ENCODE measurements at places on chromosomes 3 and 15. TPM values are rescaled to one million over a fixed set of nuclear protein-coding genes. Genes with fewer than 3 reads are reported as not detected.

- no peak for DNase-seq
Measured at GRCh38 chr15:42129364-42129763, 27.1 kb downstream of the PLA2G4F start.

The ISG20 gene
- total RNA-seq: 1.8 TPM

GRCh38 chr3:169836078-169836941 lies 23.6 kb upstream of the LRRC34 start:
- DNase-seq: no peak

The AADACL2 gene
- not detected for total RNA-seq

- no peak for DNase-seq
Measured at GRCh38 chr3:171122240-171122639, 95.7 kb upstream of the SLC2A2 start.

DNA sequence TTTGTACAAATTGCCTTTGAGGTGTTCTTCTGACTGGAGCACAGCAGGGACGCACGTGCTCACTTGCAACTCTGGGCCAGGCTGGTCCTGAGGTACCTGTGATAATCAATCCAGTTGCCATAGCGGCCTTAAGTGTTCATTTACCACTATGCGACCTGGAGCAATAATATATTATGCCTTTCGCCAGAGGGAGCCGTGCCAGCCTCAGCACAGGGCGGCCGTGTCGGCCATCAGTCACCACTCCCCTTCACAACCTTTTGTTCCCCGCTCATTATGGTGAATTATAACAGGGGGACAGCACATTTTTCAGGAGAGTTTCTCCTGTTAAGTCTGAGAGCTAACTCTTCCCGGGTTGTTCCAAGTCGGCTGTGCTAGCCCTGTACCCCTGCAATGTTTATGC lies 289.7 kb downstream of the RORA start:
- DNase-seq: no peak

- DNase-seq: no peak
Measured at GRCh38 chr3:187831125-187832051, 86.1 kb upstream of the BCL6 start.

GRCh38 chr3:133662278-133662651 lies 524 bp upstream of the TOPBP1 start:
- no peak for DNase-seq

DNA sequence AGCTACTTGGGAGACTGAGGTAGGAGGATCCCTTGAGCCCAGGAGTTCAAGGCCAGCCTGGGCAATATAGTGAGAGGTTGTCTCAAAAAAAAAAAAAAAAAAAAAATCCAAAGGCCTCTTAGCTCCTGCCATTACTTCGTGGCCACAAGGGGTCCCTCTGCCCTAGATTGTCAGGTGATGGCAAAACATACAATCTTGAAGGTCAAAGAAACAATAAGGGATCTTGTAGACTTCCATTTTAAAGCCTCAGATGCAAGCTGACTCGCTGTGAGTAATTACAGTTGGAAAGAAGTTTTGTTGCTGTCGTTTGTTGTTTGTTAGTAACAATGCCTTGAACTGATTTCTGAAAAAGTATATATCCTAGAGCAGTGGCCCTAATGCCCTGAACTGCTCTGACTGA lies 55.9 kb upstream of the PLCL2 start:
- DNase-seq: no peak

The TMEM40 gene
- 4.2 TPM for total RNA-seq

- DNase-seq: peak; percentile 88
Measured at GRCh38 chr3:138347960-138348753, at the start of gene MRAS. MRAS (plus strand) TSS chr3:138348579; CDS start chr3:138372884, 24,305 bp downstream.

- no peak for DNase-seq
Measured at GRCh38 chr3:39286771-39287170, 6.9 kb upstream of the CX3CR1 start.

The XCR1 gene
- not detected for total RNA-seq

GRCh38 chr3:140061211-140061610 lies 126.2 kb downstream of the CLSTN2 start:
- DNase-seq: no peak

- no peak for DNase-seq
Measured at GRCh38 chr15:95541301-95541700, 789.2 kb upstream of the NR2F2 start.

The GRK7 gene
- not detected for total RNA-seq

DNA sequence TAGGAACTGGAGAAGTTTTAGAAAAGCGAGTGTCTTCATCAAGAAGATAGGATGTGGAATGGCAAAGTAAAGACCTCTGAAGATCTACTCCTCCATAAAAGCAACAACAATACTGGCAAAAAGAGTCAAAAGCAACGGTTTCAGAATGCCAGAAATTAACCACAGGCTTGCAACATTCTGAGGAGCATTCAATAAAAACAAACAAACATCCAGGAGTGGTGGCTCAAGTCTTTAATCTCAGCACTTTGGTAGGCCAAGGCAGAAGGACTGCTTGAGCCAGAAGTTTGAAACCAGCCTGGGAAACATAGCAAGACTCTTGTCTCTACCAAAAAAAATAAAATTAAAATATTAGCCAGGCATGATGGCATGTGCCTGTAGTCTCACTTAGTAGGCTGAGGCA lies 143.2 kb upstream of the HACD2 start:
- no peak for DNase-seq

- peak; percentile 95 for DNase-seq
Measured at GRCh38 chr15:40069178-40070165, 30.5 kb upstream of the SRP14 start.

DNA sequence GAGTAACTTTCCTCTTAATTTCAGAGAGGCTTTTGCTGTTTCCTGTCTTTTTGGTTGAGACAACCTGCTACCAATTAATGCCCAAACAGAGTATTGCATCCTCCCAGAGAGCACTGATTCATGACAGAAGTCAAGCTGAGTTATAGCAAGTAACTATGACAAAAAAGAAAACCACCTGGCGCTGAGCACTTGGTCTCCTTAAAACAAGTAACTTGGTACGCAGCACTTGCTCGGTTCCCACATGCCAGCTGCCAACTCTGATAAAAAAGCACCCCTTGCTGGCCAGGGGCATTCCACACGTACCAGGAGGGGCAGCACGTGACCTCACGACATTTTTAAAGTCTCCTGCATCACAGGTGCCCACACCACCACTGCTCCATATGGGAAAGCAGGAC lies 13.5 kb upstream of the MYO5C start:
- DNase-seq: no peak

GRCh38 chr3:105368566-105369499 lies 2.1 kb downstream of the ALCAM start:
- peak; percentile 57 for DNase-seq

- no peak for DNase-seq
Measured at GRCh38 chr3:126476166-126477060, 722 bp upstream of the ZXDC start.

DNA sequence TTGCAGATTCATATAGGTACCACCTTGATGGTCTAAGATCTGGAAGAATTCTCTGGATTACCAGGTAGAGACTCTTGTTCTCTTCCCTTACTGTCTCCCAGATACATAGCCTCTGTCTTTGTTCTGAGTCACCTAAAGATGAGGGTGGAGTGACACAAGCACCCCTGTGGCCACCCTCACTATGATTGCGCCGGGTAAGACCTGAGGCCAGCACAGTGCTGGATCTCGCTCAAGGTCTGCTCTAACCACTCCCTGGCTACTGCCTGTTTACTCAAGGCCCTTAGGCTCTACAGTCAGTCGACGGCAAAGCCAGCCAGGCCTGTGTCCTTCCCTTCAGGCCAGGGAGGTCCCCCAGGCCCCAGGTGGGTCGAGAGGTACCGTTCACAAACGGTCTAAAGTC lies 88.3 kb downstream of the ARHGEF26 start:
- DNase-seq: no peak

The TMCC1 gene
- 29.1 TPM for total RNA-seq

DNA sequence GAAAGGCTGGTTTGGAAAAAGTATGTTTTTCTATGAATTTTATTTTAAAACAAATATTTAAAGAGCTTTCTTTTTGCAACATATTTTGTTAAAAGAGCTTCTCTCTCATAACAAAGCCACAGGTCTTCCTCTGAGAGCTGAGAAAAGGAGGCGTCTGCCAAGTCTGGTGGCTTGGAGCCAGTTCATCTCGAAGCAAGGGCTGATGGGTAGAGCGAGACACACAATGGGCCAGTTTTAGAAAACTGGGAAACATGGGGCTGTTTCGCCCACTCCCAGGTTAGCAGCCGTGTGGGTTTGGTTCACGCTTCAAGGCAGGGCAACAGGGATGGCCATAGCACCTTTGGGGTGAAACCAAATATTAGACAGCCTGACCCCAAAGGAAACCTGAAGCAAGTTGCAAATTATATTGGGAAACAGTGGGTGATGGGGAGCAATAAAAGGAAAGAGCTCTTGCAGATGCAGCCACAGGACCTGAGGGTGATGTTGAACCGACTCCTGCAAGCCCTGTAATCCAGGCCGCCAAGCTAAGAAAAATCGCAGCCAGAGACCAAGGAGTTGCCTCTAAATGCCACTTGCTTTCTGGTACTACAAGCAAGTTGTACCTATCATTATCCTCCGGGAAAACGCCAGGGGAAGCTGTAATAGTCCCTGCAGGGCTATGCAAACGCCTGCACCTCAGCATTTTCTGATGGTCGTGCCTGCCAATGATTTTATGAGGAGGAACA lies 88.4 kb upstream of the GALNT15 start:
- DNase-seq: peak; percentile 85

DNA sequence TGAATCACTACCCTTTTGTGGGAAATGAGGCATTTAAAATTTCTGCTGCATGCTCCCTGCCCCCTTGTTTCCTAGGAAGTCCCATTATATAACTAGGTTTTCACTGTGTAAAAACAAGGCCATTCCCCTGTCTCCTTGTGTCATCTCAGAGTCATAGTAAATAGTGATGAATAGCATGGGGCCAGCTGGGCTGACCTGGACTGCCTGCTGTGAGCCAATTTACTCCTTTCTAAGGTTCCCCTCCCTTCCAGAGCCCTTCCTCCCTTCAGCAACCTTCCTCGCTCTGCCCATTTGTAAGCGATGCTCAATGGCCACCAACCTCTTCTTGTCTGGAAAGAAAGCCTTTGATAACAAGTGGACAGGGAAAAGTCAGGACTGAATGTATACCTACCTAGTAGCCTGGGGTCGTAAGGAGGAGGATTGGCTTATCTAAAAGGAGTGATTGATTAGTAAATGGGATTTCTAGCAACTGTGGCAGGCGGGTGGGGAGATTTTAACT lies 11.7 kb downstream of the ITGA11 start:
- no peak for DNase-seq

GRCh38 chr15:93110502-93111040 lies 21.6 kb upstream of the RGMA start:
- DNase-seq: no peak

The PLA2G4E gene
- total RNA-seq: 0.05 TPM

DNA sequence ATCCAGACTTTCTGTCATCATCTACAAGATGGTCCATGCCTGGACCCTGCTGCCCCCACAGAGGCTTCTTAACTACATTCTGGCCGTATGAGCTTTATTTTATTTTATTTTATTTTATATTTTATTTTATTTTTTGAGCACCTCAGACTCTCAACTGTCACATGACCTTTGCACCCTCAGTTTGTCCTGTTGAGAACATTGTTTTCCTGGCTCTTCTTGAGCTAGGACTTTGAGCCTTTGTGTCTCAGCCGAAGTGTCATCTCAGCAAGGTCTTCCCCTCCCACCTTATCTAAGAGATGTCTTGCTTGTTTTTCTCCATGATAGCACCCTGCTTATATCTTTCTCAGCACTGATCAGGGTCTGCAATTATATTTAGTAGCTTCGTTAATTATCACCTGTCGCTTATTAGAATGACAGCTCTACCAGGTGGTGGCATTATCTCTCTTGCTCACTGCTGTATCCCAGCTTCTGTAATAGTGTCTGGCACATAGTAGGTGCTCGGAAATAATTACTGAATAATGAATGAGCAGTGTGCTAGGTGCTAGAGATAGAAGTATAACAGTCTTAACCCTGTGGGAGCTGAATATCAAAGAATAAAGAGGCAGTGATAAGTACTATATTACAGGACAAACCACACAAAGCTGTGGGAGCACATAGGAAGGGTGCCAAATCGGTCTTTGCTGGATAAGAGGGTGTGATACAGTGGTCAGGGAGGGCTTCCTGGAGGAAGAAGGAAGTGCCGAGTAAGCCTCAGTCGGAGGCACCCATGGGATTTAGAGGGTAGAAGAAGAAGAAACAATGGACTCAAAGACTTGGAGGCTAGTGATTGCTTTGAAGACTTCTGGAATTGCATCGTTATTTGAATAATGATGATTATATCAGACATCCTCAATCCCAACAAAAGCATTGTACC lies 136.2 kb downstream of the ITPR1 start:
- no peak for DNase-seq

The GHSR gene
- not detected for total RNA-seq

DNA sequence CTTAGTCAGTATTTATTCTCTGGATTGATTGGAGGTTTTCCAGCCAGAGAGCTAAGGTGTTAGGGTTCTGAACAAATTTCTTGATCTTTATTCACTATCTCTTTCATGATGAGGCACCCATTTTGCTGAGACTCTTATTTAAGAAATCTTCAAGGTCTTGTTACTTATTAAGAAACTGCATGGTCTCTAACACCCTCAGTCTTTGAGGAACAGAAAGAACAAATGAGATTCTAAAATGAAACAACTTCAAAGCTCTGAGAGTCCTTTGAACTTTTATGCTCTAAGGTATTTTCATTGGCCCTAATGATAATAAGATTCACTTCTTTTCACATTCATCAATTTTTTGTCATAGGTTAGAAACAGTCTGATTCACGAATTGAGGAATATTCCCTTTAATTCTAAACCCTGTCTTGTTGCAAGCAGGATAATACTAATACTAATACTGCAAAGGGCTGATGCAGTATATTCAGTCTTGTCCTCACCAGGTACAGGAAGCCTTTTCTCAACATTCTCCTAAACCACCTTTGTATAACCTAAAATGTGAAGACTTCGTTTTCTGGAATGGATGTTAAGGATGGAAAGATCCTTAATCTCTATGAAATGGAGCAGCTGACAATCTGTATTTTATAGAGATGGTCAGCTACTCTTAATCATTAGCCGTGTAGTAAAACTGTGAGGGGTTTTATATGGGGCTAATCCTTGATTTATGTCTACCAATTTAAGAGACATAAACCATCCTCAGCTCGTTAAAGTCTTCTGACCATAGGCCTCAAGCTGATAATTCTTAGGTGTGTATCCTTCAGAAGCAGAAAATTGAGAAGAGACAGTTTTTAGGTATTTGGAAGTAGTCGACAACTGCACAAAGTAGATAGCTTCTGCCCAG lies 198.3 kb downstream of the OTOL1 start:
- DNase-seq: no peak

Data from Right ventricle myocardium inferior (tissue), 1 donor.